Right cardiac atrium (tissue), 5 donors: ENCODE measurements at places on chromosomes 1 and 21. TPM values are rescaled to one million over a fixed set of nuclear protein-coding genes. Genes with fewer than 3 reads are reported as not detected.

Gene TIE1
- 21.7 TPM for total RNA-seq

Gene RPE65
- total RNA-seq: not detected

Gene CR1L
- not detected for total RNA-seq

Gene MAP3K21
- 0.46 TPM for total RNA-seq

Gene CDA
- total RNA-seq: 2.5 TPM

Gene ZNF669
- total RNA-seq: 6.0 TPM

Gene CNR2
- total RNA-seq: not detected

Gene GPR52
- 3.6 TPM for total RNA-seq

Gene SPRR2E
- total RNA-seq: not detected

Gene C1QC
- total RNA-seq: 96.3 TPM

Gene MIB2
- total RNA-seq: 49.5 TPM

Gene PRAMEF8
- total RNA-seq: not detected

Gene LIN28A
- total RNA-seq: not detected

Gene TP73
- total RNA-seq: not detected

Gene HMGCS2
- total RNA-seq: 21.2 TPM

Gene RUNX3
- 0.79 TPM for total RNA-seq

Gene PLCH2
- 0.64 TPM for total RNA-seq
